ENCODE measurements at places on chromosomes 12 and 14.

GRCh38 chr14:58297412-58297761 lies 968 bp upstream of the ARID4A start:
- DNase-seq, result no peak

GRCh38 chr12:40992158-40992557 lies 196.0 kb upstream of the PDZRN4 start:
- DNase-seq, result no peak

DNA sequence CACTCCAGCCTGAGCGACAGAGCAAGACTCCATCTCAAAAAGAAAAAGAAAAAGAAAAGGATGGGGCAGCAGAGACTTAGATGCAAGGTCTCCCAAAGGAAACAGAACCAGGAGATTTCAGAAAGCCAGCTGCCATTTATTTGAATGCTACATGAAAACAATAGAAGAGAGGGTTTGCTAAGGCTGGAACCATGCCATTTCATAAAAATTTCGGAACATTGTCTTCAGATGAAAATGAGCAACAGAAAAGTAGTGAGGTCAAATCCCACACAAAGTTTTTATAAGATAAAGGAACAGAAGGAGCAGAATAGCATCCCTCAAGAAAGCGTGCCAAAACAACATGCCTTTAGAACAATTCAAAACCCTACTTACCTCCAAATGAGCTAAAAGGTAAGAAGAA lies 175.3 kb downstream of the ETV6 start:
- DNase-seq, result no peak

DNA sequence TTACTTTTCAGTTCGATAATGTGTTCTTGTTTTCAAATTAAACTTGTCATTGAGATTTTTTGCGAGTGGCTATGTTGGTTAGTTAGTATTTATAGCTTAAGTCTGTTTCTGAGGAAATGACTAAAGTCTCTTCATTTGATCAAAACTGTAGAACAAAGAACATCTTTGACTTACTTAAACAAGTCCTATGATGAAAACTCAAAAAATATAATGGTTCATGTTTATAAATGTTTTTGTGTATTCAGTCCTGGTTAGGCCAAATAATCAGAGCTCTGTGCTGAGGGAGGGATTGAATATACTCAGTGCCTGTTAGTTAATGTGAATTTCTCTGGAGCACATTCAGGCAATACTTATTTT lies 51.7 kb downstream of the PPFIBP1 start:
- no peak for DNase-seq

DNA sequence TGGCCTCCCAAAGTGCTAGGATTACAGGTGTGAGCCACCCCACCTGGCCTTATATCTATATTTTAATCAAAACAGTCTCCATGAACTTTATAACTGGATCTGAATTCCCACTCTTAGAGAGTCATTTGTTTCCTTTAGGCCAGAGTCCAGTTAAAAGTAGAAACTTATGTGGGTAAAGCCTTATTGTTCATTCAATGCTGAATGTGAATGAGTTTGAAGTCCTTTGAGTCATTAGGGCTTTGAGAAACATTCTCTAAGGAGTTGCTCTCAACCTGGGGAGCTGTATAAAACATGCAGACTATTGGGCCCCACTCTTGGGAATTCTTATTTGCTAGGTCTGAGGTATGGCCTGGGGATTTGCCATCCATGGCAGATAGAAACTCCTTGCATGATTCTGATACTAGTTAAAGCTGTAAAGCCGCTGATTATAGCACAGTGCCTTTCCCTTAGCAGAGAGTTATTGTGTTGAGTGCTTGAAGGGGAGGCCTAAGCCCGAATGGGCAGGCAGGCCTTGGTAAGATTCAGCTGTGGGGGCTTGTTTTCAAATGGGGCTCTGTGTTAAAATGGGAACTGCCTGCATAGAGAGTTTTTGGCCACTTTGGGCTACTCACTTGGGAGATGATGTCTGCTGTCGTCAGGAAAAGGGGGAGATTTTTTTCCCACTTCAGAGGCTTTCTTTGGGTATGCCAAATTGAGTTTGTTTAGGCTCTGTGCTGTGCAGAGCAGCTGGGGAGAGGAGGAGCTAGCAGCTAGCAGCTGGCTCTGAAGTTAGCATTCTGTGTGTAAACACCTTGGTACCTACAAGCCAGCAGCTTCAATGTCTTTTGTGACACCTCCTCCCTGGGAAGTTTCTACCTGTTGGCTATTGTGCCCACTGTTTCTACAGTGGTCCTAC lies 117.5 kb downstream of the DACT1 start:
- DNase-seq, result no peak

- DNase-seq, result no peak
These were observed 1.5 kb downstream of the TCP11L2 start for GRCh38 chr12:106304001-106304421.

- DNase-seq, result no peak
These were observed 135.2 kb downstream of the GCH1 start for GRCh38 chr14:54767450-54767849.

- peak; percentile 79 for DNase-seq
These were observed 68.6 kb upstream of the MAX start for GRCh38 chr14:65170768-65171507.

- no peak for DNase-seq
These were observed 331.4 kb downstream of the TMTC2 start for GRCh38 chr12:83018088-83018487.

- DNase-seq, result no peak
These were observed 6.4 kb downstream of the LTBP2 start for GRCh38 chr14:74605531-74606223.

DNA sequence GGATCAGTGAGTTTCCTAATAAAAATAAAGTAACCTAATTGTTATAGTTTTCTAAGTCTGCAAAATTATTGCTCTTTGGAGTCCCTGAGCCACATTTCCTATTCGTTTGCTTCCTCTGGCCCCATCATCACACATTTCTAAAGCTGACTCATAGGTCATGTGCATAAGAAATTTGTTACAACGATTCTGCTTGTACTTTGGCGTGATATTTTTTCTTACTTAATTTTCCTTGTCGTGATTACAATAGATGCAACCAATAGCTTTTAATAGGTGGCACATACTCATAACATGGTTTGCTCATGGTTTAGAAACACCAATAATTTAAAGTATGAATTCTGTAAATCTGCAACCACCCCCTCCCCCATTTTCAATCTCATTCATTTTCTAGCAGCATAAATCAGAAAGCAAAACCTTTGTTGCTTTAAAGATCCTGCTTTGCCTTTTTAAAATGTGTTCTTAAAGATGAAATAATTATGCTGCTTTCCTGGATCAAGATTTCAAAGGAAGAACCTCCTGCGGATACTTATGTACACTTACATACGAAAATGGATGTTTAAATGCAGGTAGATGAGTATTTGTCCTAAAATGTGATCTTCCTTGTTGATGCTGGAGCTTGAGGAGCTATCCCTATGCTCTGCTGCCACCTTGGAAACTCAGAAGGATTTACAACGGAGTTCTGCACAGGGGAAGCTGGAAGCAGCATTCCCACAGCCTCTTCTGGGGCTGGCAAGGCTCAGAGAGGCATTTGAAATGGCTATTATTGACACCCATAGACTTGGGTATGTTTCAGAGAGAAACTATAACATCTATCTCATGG lies 1.7 kb upstream of the FLRT2 start:
- DNase-seq, result no peak

DNA sequence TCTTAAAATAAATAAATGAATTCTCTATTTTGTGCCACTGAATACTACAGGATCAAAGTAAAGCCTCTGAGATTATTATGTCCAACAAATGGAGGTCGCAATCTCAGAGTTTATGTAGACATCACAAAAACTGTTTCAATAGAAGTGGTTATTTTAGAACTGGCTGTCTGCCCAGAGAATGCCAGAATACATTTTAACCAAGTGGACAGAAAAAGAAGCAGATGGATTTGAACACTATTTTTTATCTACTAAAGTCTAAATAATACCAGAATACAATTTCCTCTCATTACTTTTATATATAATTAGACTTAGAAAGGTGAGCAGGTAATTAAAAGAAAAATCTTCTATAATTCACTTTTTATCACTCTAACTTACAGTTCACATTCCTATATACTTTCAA lies 118.3 kb downstream of the MED13L start:
- no peak for DNase-seq

GRCh38 chr12:18414671-18415070 lies 153.4 kb downstream of the PIK3C2G start:
- DNase-seq, result no peak

DNA sequence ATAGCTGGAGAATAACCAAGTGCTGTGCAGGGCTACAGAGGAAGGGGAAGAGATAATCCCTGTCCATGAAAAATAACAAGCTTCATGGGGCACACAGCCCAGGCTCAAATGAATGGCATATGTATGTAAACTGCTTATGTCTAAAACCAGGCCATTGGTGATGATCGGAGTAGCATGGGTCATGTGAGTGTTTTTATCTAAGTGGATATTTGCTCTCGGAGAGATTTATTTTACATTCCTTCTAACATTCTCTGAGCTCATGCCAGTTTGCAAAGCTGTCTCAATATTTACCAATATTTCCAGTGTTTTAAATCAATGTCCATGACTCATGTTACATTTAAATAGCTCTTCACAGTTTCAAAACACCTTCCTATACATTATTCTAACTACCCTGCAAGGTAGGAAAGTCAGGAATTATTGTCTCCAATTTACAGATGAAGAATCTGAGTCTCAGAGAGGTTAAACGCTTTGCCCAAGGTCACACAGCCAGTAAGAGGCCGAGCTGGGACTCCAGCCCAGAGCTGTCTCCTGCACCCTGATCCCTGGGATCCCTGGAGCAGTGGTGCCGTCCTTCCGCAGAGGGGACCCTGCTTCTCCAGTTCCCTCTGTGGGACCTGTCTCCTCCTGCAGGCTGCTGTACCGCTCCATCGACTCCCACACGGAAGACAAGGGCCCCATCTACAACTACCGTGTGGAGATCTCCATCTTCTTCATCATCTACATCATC lies 186.7 kb upstream of the FKBP4 start:
- no peak for DNase-seq

DNA sequence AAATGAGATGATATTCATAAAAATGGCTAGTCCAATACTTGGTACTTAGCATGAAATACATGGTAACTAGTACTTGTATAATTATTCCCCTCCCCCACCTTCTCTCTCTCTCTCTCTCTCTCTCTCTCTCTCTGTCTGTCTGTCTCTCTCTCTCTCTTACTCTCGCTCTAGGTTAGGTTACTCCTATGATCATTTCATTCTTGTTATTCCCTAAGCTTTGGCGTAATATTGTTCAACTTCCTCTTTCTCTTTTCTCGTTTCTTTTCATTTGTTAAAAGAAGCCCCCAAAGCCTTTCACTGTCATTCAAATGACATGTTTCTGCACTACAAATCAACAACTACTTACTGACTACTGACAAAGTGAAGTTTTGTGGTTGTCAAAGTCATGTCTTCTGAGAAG lies 89.8 kb downstream of the GRIP1 start:
- no peak for DNase-seq

DNA sequence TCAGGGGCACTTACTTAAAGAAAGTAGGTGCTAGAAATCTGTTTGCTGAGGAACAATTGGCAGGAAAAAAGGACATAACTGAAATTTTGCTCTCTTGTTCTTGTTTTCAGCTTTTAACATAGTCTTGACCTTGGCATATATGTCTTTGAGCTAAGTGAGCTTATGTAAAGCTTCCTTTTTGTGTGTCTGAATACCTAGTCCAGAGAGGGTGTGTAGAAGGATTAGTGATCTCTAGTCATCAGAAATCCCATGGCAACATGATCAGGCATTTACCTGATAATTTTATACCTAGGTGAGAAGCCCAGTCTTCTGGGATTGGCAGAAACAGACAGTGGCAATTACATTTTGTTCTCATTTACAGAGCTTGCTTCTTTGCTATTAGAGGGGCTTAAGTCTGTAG lies 166.1 kb downstream of the SNAPC1 start:
- DNase-seq, result no peak

DNA sequence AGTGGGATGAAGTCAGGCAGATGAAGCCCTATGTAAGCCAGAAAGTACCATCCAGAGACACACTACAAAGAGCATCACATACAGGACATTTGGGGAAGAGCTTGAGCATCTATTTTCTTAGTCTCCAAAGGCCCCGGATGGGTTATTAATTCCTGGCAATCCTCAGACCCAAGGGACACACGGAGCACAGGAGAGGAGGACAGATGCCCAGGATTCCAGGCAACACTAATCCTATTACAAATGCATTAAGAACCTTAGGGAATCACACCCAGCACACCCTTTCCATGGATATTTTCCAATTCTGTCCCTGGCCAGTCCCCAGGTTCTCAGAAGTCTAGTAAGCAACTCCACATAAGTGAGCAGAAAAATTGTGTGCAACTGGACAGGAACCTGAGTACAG lies 65.9 kb downstream of the CMKLR1 start:
- no peak for DNase-seq

GRCh38 chr12:77294016-77294415 lies 228.6 kb upstream of the E2F7 start:
- DNase-seq, result no peak

Data from activated CD4-positive, alpha-beta T cell treated with anti-CD3 and anti-CD28 coated beads, Interleukin-10, Interleukin-2, amounts not matched to agents 100 ng/mL and 50 ng/mL, durations not matched to agents 16 hours and 8 hours (primary cell).